ENCODE measurements at places on chromosomes 3 and 15. TPM values are rescaled to one million over a fixed set of nuclear protein-coding genes. Genes with fewer than 3 reads are reported as not detected.

VEPH1 gene
- total RNA-seq, result not detected

SAMD7 gene
- not detected for total RNA-seq

CHRM5 gene
- total RNA-seq, result not detected

IVD gene
- 48.0 TPM for total RNA-seq

INO80 gene
- total RNA-seq, result 18.5 TPM

GADL1 gene
- total RNA-seq, result not detected

CCNB2 gene
- total RNA-seq, result 80.9 TPM

DNA sequence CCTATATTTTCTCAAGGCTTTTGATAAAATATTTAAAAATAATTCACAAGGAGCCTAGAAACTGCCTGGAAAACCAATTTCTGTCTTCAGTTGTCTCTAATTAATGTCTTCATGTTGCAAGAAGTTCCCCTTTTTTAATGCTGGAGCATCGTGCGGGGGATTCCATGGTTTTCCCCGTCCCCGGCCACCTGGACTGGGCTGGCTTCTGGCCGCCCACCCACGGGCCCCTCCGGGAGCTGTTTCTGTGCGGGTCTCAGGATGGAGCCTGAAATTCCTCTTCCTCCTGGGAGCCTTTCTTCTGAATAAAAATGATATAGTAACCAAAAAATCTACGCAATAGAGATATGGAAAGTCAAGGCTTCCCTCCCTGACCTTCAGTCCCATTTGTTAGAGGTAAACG lies 8.1 kb upstream of the LRRK1 start:
- H3K4me1 ChIP-seq, result no peaks in the 10 kb centered on the region
- H3K27me3 ChIP-seq, result peaks cover 2% of the 10 kb centered on the region
- no peak overlapping the region for H3K27ac ChIP-seq
- no peak for DNase-seq
- H3K36me3 ChIP-seq, result no peaks in the 10 kb centered on the region

DNA sequence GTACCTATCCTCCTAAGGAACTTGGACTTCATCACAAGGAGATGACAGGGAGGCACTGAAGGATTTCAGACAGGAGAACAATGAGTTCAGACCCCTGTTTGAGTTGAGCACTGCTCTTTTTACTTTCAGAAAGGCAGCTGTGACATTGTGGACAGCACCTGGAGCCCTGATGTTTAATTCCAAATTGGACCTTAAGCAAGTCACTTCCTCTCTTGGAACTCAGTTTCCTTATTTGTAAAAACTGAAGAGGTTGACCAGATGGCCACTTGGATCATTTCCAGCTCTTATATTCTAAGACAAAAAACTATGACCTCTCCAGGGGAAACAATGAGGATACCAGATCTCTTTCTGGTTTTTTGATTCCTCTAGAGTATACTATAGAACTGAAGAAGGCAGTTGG lies 34.1 kb upstream of the SMAD3 start:
- peak overlapping the region; percentile 49 for H3K27ac ChIP-seq
- DNase-seq, result no peak
- peaks cover 47% of the 10 kb centered on the region for H3K4me1 ChIP-seq
- H3K4me3 ChIP-seq, result no peak overlapping the region
- H3K36me3 ChIP-seq, result no peaks in the 10 kb centered on the region

DNA sequence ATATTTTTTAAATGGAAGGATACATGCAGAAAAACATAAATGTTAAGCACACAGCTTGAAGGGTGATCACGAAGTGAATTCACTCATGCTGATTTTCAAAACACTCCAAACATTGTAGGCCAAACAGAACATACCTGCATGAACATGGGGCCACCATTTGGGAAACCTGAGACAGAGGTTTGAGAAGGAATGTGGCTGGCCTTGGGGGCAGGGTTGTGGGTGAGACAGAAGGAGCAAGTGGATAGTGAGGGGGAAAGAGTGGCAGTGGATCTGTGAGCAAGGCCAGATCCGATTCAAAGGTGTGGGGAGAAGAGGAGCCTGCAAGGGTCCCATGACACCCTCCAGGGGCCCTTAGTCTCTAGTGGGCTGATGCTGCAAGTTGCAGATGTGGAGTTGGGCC lies 94.9 kb downstream of the HMG20A start:
- no peak overlapping the region for H3K27ac ChIP-seq
- peaks cover 17% of the 10 kb centered on the region for H3K4me1 ChIP-seq
- no peak overlapping the region for H3K4me3 ChIP-seq
- H3K27me3 ChIP-seq, result peaks cover 7% of the 10 kb centered on the region
- no peaks in the 10 kb centered on the region for H3K36me3 ChIP-seq
- no peak for DNase-seq

GRCh38 chr15:59830873-59831272 lies 141.8 kb upstream of the BNIP2 start:
- H3K36me3 ChIP-seq, result no peaks in the 10 kb centered on the region
- no peak for DNase-seq
- H3K27me3 ChIP-seq, result no peaks in the 10 kb centered on the region
- no peak overlapping the region for H3K4me3 ChIP-seq
- H3K27ac ChIP-seq, result no peak overlapping the region

DNA sequence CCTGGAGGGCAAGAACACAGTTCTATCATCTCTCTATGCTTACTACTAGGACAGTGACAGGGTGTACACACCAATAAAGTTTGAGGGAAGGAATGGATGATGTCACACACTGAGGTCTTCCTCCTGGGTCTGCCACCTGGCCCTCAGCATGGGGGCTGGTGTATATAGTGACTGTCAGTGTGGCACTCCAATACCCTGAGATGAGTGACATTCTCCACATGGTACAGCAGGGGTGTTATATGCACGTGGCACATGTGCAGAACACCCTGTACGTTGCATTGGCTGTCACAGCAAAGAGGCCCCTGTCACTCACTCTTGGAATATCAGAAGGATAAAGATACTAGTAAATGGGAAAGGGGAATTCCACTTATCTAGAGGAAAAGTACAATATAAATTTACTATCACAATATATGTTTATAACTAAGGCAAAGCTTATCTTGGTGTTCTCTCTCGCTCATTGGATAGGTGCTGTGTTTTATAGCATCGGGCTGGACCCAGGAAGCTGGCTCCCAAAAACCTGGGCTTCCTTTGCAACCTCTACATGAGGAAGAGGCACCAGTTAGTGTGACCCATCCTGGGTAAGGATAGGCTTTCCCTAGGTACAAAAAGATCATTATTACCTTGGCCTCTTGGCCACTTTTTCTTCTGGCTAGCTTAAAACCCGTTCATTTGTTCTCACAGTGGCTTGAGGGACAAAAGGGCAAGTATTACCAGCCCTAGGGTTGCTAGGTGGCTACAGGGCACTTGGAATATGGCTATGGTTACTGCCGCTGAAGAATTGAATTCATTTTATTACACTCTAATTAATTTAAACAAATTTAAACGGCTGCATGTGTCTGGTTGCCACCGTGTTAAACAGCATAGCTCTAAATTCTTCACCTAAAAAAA lies 54.8 kb upstream of the HES1 start:
- no peak for DNase-seq
- H3K4me3 ChIP-seq, result no peak overlapping the region
- no peak overlapping the region for H3K27ac ChIP-seq
- no peaks in the 10 kb centered on the region for H3K27me3 ChIP-seq
- peaks cover 64% of the 10 kb centered on the region for H3K4me1 ChIP-seq

- no peak for DNase-seq
- no peaks in the 10 kb centered on the region for H3K27me3 ChIP-seq
- H3K27ac ChIP-seq, result no peak overlapping the region
- no peaks in the 10 kb centered on the region for H3K36me3 ChIP-seq
- no peaks in the 10 kb centered on the region for H3K4me1 ChIP-seq
- H3K4me3 ChIP-seq, result no peak overlapping the region
These were observed 255.2 kb downstream of the LSAMP start for GRCh38 chr3:116190095-116190494.

DNA sequence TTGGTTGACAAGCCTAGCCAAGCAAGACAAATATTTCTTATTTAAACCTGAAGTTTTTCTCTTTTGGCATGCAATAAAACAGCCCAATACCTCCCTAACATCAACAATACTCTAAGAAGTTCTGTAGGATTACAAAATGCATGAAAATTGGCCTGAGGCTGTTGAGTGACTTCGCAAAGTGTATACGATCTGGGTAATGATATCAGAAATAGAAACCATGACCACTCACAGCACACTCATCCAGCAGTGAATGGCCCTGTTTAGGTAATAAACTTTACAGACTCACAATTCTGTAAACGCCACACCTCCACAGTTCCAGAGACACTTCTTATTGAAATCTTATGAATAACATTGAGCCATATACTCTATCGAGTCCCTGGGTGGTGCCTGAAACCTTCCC lies 83.0 kb upstream of the NAALADL2 start:
- H3K4me3 ChIP-seq, result no peak overlapping the region
- no peaks in the 10 kb centered on the region for H3K4me1 ChIP-seq
- H3K36me3 ChIP-seq, result no peaks in the 10 kb centered on the region
- H3K27ac ChIP-seq, result no peak overlapping the region

GRCh38 chr3:183369627-183370026 lies 58.8 kb downstream of the MCF2L2 start:
- no peak for DNase-seq
- H3K36me3 ChIP-seq, result no peaks in the 10 kb centered on the region
- H3K4me1 ChIP-seq, result no peaks in the 10 kb centered on the region
- no peaks in the 10 kb centered on the region for H3K27me3 ChIP-seq

DNA sequence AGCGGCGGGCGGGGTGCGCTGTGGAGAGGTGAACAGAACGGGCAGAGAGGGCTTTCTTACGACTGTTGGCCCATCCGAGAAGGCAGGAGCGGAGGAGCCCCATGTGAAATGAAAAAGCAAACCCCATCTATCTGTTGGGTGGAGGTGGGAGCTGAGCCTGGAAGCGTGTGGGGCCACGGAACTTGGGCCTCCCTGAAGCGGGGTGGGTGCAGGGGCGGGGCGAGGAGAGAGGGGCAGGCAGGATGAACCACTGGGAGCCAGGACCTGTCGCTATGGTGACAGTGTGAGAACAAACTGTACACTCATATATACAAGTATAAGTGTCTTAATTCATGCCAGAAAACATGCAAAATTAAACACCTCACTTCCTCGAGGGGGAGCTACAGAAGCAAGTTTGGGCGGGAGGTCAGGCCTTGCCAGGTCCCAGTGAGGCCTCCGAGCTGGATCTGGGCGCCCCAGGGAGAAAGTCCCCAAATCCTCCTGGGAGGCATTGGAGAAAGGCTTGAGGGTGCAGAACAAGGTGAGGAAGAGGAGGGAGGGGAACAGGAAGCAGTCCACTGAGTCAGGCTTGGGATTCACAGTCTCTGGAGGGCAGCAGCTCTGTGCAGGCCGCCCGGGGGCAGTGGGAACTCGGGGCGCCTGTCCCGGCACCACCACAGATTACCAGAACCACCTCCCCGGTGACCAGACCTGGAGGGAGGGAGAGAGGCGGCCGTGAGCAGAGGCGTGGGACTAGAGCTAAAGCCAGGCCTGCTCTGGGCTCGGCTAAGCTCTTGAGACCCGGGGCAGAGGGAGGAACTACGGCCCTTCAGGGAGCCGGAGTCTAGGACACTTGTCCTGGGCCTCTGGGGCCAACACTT lies 34.8 kb downstream of the RBPMS2 start:
- H3K36me3 ChIP-seq, result no peaks in the 10 kb centered on the region
- peak; percentile 26 for DNase-seq
- no peak overlapping the region for H3K4me3 ChIP-seq
- no peak overlapping the region for H3K27ac ChIP-seq
- H3K4me1 ChIP-seq, result no peaks in the 10 kb centered on the region

- H3K4me1 ChIP-seq, result peaks cover 16% of the 10 kb centered on the region
- no peak overlapping the region for H3K27ac ChIP-seq
- no peaks in the 10 kb centered on the region for H3K36me3 ChIP-seq
- H3K27me3 ChIP-seq, result no peaks in the 10 kb centered on the region
- no peak for DNase-seq
- H3K4me3 ChIP-seq, result no peak overlapping the region
These were observed 8.8 kb upstream of the TTBK2 start for GRCh38 chr15:42929306-42929848.

DNA sequence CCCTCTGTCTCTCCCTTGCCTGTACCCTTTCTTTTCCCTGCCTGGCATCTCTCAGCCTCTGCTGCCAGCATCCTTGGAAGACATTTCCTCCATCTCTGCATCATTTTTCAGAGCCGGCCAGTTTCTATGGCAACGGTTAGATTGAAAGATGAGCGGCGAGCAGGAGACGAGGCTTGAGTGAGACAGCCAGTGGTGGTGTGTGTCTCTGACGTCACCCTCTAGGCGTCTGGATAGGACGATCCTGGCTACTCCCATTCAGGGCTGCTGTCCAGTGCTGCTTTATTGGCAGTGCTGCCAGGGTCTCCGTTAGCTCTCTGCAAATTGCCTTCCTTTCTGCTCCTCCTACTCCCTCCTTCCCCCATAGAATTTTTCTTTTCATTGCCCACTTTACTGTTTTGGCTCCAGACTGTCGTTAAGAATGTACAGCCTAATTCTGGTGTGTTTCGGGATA lies 57.9 kb downstream of the TRAK1 start:
- H3K36me3 ChIP-seq, result no peaks in the 10 kb centered on the region
- no peak overlapping the region for H3K4me3 ChIP-seq

DNA sequence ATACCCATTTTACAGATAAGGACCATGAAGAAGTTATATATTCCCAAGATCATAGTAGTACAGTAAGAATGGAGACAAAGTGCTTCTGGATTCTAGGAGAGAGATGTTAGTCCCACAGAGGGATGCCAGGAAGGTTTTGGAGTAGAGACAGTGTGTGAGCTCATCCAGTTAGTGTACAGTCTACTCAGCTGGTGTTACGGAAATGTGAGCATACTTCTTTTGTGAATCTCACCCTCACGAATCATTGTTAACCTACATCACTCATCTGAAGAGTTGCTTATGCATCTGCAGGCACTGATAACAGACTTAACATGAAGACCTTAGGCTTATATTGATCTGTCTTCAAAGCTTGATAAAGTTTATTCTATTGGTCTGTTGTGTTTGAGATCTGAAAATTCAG lies 106.6 kb upstream of the PTPRG start:
- H3K4me1 ChIP-seq, result peaks cover 14% of the 10 kb centered on the region
- no peaks in the 10 kb centered on the region for H3K27me3 ChIP-seq
- no peaks in the 10 kb centered on the region for H3K36me3 ChIP-seq
- H3K4me3 ChIP-seq, result no peak overlapping the region
- no peak overlapping the region for H3K27ac ChIP-seq

GRCh38 chr3:172749230-172749965 lies 1.1 kb upstream of the ECT2 start:
- peak overlapping the region; percentile 69 for H3K27ac ChIP-seq
- H3K27me3 ChIP-seq, result no peaks in the 10 kb centered on the region
- peak; percentile 88 for DNase-seq
- H3K4me3 ChIP-seq, result peak overlapping the region; percentile 94
- H3K4me1 ChIP-seq, result peaks cover 68% of the 10 kb centered on the region

DNA sequence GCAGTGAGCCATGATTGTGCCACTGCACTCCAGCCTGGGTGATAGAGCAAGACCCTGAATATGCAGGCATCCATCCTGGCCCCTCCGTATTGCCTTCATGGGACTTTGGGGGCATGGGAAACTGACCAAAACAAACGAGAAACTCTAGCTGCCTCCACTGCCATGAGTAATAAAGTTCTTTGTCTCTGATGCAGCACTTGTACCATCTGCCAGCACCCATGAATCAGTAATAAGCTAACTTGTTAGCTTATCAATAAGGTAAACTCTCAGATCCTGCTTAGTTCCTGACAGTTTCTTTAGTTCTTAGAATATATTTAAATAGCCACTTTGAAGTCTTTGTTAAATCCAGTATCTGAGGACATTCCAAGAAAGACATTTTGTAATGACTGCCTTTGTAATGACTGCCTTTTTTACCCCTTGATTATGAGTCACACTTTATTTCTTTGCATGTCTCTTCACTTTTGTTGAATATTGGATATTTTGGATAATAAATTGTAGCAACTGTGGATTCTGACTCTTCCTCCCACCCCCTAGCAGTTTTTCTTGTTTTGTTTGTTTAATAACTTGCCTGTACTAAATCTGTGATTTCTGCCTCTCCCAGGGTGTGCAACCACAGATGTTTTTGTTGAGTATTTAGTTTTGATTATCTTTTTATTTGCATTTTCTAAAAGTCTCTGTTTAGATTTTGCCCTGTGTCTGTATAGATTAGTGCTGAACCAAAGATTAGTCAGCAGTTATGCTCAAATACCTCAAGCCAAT lies 136.9 kb downstream of the HCN4 start:
- peaks cover 10% of the 10 kb centered on the region for H3K4me1 ChIP-seq
- no peak overlapping the region for H3K27ac ChIP-seq
- no peaks in the 10 kb centered on the region for H3K36me3 ChIP-seq
- no peak for DNase-seq
